ENCODE measurements at places on chromosomes 2 and 18.

DNA sequence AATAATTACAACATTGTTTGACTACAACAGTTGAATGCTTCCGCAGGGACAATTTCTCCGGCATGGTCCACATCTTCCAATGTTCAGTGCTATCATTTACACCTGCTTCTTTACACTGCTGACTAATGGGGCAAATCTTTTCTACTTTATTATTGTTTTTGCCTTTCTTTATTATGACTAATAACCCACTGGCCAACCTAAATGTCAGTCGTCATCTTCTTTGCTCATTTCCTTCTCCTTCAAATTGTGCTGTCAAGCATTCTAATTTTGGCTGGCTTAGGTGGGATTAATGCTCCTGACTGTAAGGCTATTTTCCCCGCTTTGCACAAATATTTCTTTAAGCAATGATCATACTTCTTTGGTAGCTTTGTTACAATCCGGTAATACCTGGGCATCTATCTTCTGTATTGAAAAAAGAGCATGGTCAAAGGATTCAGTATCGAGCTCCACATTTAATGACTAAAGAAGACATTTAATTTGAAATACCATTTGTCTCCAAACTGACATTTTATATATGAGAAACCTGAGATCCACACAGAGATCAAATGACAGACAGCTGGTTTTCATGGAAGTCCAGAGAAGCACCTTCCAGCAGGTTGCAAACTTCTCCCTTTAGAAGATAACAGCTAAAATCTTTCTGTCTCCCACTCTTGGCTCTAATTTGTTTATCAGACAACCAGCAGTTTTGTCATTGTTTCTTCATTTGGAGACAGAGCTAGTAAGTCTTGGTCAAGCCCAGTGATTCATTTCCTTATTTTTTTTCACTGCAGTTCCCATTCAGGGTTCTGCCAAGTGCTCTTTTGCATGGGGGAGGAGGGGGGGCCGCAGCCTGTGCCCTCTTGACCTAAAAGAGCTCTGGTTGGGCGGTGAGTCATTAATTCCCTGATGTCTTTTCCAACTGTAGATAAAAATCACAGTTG is 132.9 kb downstream of the SOCS6 start:
- DNase-seq, result peak; percentile 94

DNA sequence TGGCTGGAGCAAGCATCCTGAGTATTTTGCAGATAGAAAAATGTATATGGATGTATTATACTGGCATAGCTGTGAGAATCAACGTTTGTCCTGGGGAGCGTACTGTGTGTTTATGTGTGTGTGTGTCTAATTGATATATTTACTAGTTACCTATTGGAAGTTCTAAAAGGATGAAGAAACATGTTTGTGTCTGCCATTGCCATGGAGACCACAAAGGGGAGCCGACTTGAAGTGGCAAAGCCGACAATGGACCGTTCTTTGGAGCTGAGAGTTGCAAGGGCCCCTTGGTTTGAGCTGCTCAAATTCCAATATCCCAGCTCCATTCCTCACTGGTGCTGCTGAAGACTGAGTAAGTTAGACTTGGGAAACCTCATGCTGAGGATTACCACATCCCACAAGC is 14.3 kb upstream of the SLC25A52 start:
- no peak for DNase-seq

DNA sequence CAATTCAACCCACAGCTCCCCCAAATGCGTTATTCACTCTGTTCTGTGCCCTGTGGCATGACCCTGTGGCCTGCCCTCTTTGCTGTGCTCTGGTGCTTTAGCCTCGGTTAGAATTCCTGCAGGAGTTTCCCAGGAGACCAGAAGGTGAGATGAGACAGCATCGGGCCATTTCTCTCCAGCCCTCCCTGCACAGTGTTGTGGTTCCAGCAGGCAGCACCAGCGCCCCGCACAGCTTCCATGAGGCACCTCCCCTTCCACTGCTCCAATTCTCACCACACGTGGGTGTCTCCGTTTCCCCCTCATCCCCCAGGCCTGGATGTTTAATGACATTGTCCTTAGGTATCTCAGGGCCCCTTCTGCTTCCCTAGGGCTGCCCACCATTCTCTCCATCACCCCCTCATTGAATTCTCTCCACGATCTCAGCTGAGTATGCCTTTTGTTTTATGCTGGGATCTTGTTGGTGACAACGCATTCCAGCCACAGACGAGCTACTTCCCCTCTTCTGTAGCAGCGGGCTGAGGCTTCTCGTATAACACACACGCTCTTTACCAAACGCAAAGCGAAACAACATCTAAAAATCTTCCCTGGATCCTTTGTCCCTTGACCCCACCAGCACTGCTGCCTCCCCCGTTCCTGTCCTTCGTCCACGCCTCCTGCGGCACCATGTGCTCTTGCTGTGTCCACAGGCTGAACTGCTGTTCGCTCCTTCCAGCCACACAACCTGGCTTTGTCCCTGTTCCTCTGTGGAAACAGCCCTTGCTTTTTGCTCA is 35.1 kb downstream of the ACKR3 start:
- no peak for DNase-seq

DNA sequence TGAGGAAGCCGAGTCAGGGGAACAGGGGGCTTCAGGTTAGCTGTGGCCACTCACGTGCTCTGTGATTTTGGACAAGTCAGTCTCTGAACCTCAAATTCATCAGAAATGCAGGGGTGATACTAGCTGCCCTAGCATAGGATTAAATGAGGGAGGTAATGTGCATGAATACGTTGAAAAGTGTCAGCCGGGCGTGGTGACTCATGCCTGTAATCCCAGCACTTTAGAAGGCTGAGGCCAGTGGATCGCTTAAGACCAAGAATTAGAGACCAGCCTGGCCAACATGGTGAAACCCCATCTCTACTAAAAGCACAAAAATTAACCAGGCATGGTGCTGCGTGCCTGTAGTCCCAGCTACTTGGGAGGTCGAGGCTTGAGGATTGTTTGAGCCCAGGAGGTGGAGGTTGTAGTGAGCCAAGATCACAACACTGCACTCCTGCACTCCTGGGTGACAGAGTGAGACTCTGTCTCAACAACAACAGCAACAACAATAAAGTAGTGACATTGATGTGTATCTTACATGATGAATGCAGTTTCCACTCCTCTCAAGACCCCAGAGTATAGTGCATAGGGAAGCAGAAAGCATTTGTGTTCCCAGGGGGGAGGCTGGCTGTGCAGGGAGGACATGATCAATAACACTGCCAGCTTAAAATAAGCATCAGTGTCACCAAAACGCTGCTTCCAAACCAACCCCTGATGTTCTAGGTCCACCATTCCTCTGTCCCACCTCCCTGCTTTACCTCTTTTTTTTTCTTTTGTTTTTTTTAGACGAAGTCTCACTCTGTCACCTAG is 68.8 kb downstream of the HNRNPLL start:
- DNase-seq, result no peak

- peak; percentile 74 for DNase-seq
These were observed 110.0 kb upstream of the EPAS1 start for GRCh38 chr2:46187112-46187618.

DNA sequence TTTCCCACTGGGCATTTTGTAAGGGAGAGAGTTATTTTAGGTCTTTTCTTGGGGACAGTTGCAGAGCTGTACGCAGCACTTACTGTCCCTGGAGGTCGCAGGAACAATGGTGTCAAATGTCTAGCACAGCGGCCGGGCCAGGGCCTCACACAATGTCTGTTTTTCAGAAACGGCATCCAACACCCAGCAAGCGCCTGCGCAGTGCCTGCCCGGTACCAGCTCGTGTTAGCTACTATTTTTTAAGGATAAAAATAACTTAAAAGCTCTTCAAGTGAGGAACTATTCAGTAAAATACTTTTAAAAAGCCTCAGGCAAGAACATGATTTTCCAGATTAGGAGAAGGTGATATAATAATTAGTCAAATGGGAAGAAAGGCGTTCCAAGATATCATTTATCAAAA is 90.0 kb downstream of the MBP start:
- no peak for DNase-seq

- peak; percentile 92 for DNase-seq
These were observed 60.8 kb downstream of the LIMS1 start for GRCh38 chr2:108594982-108595464.
